Esophagus squamous epithelium (tissue), 5 donors: ENCODE measurements at places on chromosomes 12 and 14.

GRCh38 chr12:107525063-107525718 lies 160.4 kb upstream of the PWP1 start:
- DNase-seq, result no peak

DNA sequence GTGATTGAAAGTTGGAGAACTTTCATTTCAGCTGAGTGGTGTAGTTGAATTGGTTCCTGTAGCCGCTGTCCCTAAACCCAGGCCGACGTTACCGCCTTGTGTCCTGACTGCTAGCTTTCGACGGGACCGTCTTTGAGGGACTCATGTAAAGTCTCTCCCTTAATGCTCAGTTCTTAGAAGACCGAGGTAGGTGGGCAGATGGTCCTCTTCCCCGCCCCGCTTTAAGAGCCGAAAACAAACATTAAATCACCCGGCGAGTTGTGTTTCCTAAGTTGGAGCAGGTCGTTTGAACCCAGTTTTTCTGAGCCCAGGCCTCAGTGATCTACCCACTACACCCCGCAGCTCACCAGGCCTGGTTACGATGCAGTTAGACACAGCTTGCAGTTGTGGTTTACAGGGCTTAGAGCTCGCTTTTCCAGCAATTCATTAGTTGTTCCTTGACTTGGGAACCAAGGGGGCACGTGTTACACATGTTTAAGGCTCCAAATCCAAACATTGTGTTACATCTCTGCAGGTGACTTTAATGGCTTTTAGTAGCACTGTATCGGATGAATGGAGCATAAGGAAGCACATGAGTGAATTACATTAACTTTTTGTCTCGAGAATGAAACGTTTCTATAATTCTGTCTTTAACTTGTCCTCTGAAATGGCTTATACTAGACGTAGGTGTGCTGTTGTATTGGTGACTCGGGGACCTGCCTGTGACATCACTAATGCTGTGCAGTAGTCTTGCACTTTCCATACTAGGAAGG lies 790 bp downstream of the NEDD1 start:
- no peak for DNase-seq

DNA sequence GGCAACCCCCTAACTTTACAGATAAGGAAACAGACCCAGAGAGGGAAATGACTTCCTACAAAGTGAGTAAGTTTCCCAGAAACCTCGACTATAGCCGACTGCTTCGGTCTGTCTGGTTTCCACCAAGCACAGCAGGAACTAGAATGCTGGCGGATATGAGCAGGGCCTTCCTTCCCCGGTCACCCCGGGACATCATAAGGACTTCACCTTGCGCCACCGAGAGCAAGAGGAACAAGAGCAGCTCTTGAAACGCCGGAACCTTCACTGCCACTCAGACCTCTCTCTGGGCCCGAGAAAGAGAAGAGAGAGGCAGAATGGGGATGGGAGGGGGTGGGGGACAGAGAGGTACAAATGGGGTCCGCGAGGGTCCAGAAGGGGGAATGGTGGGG lies 29.4 kb upstream of the GPR68 start:
- no peak for DNase-seq

DNA sequence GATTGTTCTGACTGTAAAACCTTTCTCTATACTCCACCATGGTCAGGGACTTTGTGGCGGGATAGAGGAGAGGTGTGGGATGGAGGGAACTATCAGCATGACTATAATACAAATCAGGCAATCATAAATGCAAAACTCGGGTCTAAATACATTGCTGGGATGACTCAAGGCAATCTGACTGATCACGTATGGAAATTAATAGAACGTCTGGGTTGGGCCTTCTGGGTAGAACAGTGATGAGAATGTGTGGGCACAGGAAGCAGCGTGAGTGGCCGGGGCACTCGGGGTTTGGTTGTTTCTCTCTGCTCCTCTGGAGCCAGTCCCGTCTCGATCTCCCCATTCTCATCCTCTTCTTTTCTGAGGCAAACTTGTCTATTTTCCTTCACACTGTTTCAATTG lies 485.8 kb downstream of the VRK1 start:
- DNase-seq, result no peak

- no peak for DNase-seq
These were observed 37.5 kb downstream of the ZFC3H1 start for GRCh38 chr12:71626098-71626497.

DNA sequence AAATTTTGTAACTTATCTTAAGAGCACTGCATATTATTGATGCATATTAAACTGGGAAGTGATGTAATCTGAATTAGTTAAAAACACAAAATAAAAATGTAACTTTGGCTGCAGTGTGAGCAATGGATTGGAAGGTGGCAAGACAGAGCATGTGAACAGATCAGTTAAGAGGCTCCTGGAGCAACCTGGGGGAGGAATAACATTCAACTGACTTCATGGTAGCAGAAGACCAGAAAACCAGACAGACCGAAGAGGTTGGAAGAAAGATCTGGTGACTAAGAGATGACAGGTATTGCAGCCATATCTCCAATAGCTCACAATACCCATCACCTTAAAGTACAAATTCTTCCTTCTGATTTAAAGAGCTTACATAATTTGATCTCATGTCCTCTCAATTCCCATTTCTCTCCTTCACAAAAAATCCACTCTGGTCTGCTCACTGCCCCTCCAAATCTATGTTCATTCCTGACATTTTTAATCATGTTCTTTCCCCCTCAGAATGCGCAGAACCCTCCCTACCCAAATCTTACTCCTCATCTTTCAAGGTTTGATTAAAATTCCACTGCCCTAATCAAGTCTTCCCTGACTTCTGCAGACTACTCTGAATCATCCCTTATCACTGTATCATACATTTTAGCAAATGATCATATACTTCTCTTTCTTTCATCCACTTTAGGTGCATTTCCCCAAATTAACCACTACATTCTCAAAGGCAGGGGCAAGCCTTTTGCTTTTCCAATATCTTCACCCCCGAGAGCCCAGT lies 51.5 kb downstream of the DUSP16 start:
- DNase-seq, result no peak

DNA sequence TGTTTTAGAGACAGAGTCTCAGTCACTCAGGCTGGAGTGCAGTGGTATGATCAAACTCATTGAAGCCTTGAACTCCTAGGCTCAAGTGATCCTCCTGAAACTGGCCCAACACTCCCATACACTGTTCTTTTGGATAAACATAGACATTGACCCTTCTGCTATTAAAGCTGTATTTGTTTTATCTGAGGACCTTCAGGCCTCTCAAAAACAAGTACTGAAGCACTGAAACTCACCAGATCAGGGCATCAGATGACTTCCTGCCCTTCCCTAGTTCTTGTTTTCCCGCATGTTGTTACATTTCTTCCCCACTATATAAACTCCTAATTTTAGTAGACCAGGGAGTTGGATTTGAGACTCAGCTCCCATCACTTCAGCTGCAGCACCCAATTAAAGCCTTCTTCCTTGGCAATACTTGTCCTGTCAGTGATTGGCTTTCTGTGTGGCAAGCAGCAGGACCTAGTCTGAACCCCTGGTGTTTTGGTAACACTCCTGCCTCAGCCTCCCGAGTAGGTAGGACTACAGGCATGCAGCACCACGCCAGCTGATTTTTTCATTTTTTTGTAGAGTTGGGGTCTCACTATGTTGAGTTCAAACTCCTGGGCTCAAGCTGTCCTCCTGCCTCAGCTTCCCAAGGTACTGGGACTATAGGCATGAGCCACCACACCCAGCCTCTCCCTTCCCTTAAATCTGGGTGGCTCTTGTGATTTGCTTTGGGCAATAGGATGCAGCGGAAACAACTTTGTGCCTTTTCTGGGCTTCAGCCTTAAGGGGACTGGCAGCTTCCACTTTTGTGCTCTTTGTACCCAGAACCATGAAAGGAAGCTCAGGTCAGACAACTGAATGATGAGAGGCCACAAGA lies 12.5 kb upstream of the IFT81 start:
- DNase-seq, result no peak

DNA sequence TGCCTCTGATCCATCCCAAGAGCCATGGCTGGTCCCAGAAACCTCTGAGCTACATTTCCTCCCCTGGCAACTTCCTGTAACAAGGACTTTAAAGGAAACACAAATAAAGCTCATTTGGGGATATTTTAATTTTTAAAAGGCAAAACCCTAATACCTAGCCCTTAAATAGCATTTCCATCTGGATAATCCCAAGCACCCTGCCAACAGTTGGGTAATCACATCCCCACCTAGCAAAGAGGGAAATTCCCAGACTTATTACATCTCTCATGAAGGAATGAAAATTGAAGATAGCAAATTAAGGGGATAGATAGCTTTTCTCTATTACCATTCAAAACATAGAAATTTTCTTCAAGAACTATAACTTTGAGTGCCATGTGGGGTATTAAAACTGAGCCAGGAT lies 213.7 kb upstream of the BMP4 start:
- DNase-seq, result no peak

- no peak for DNase-seq
These were observed 128.1 kb downstream of the PAPOLA start for GRCh38 chr14:96630281-96630680.

DNA sequence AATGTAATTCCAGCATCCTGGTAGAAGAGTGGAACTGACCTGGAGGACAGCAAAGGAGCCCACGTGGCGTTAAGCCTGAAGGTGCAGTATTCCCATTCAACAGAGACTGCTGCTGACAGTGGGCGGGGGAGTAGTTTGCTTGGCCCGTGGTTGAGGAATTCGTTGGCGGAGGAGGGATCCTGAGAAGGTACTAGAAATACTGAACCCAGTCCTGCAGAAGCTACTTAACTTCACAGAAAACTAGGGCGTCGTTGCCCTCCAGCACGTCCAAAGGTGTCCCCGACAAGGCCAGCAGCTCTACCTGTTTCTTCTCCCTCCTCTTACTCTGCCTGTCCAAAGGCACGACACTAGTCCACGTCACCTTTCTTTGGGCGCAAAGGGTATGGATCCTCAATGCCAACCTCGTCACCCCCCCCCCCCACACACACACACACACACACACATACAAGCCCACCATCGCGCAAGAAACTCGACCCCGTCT lies 303 bp downstream of the PUS7L start:
- no peak for DNase-seq

DNA sequence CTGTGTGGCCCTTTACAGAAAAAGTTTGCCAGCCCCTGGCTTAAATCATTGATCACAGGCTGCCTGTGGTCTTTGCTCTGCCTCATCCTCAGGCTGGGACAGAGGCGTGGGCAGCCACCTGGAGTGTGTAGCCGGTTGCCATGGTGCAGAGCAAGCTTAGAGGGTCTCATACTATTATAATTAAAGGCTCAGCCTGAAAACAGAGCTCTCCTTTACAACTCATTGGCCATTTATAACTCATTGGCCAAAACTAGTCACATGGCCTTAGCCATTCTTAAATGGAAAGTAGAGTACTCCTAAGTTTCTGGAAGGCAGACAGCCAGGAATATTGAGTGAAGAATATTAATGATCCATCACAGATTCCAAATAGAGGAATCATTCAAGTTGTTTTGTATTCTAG lies 3.0 kb downstream of the HSP90B1 start:
- no peak for DNase-seq

- DNase-seq, result no peak
These were observed 436.9 kb upstream of the TMEM132C start for GRCh38 chr12:127830065-127830460.

DNA sequence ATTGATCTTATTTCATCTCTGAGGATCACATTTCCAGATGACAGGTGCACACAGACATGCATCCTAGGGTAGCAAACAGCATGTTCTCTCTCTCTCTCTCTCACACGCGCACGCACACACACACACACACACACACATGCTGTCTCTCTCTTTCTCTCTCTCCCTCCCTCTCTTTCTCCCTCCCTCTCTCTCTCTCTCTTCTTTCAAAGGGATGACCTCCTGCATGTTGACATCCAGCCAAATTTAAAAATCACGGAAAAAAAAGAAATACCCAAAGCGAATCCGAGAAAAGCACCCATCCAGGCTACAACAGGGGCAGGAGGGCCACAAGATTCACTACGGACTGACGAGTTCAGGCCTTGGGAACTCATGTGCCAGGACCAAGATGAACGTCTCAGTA lies 2.3 kb downstream of the KSR2 start:
- DNase-seq, result no peak

- no peak for DNase-seq
These were observed 17.3 kb upstream of the LIN7A start for GRCh38 chr12:80954857-80955520.

GRCh38 chr14:85537526-85537925 lies 7.6 kb downstream of the FLRT2 start:
- DNase-seq, result no peak

- DNase-seq, result no peak
These were observed 349.7 kb downstream of the ATP23 start for GRCh38 chr12:58291106-58291505.

DNA sequence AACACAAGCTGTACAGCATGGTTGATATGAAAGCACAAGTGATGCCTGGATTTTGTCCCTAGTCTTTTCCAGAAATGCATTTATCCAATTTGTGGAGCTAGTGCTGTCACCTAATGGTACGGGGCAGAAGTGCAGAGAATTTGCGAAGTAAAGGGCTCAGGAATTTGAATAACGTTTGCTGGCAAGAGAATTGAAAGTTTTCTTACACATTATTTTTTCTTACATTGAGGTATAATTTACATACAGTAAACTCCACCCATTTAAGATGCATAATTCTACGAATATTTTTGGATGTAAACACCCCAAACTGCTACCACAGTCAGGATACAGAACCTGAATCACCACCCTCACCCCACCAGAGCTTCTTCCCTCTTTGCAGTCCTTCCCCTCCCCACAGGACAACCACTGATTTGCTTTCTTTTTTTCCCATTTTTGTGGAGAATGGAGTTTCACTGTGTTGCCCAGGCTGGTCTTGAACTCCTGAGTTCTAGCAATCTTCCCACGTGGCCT lies 3.5 kb downstream of the AICDA start:
- no peak for DNase-seq

GRCh38 chr12:39872425-39872824 lies 233.5 kb downstream of the SLC2A13 start:
- DNase-seq, result no peak

GRCh38 chr14:35375558-35376025 lies 29.0 kb downstream of the NFKBIA start:
- no peak for DNase-seq

DNA sequence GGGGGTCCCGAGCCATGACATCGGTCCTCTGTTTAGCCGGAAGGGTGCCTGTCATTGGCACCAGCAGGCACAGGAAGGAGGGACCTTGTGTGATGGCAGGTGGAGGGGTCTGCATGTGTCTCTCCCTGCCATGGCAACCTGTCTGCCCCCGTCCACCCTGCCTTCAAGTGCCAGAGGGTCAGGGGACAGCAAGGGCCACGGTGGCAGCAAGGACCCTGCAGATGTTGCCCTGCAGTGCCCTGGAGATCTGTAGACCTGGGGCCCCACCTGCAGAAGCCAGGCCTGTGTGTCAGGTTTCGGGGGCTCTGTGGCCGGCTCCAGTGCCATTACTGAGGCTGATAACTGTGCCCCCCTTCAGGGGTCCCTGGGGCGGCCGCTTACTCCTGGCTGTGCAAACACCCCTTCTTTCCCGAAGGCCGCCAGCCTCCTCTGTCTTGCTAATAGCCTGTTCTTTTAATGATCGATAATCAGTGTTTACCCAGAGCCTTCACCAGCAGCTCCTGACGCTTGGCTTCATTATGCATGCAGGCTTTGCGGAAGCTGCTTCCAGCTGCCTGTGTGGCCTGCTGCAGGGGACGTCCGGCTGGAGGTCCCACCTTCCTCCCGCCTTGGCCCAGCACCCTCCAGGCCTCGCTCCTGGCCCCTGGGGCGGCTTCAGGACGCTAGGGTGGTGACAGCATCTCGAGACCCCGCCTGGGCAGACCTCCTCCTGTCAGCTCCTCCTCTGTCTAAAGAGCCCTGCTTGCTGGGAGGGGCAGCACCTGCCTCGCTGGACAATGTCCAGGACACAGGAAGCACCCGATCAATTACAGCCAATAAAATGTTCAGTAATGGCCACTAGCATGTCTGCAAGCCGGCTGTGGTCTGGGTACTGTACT lies 153.0 kb downstream of the KIF26A start:
- no peak for DNase-seq
